ENCODE measurements at places on chromosomes 1 and 21. TPM values are rescaled to one million over a fixed set of nuclear protein-coding genes. Genes with fewer than 3 reads are reported as not detected.

DNA sequence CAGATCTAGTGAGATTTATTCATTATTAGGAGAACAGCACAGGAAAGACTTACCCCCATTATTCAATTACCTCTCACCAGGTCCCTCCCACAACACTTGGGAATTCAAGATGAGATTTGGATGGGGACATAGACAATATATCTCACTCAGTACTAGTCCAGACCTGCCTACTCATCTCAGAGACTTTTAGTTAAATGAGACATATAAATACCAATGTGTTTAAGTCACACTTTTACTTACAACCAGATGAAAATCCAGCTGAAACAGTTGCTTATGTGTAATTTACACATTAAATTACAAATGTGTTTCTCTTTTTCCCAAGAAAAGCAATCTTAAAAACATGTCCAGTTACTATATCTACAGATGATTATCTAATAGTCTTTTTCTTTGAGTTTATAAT is 1145.6 kb downstream of the KCNT2 start:
- DNase-seq = no peak
- no peak overlapping the region for H3K27ac ChIP-seq
- no peaks in the 10 kb centered on the region for H3K4me1 ChIP-seq
- H3K36me3 ChIP-seq = no peaks in the 10 kb centered on the region
- H3K27me3 ChIP-seq = no peaks in the 10 kb centered on the region

- H3K27ac ChIP-seq = no peak overlapping the region
- peaks cover 4% of the 10 kb centered on the region for H3K36me3 ChIP-seq
- no peaks in the 10 kb centered on the region for H3K4me1 ChIP-seq
- DNase-seq = no peak
Measured at GRCh38 chr1:32184650-32185049, 5.2 kb downstream of the TXLNA start.

DNA sequence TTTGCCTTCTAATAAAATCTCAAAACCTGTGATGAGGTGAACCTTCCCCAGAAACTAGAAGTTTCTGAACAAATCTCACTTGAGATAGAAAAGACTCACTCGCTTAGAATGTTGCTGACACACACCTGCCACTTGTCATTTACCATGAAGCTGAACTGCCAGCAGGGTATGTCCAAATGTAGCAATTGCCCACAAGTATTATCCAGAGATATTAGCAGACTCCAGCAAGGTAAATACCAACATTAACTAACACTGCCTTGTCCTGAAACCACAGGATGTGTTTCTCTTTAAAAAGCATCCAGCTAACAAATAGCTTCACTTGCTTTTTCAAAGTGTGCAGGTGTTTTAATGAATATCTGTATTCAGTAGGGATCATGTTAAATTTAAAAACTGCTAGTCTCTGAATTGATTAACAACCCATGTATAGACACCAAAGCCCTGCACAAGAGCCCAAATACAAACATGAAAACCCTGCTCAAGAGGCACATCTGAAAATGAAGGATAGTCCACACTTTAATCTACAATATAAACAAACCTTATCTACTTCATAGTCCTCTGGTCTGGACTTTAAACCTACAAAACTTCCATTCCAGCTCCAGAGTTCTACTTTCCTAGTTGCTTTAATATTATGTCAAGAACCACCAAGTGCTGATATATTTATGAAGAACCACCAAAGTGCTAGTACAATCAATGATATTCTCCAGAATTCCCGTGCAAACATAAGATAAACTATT is 19.3 kb downstream of the KRTAP8-1 start:
- DNase-seq = peak; percentile 31
- no peak overlapping the region for H3K27ac ChIP-seq
- peaks cover 24% of the 10 kb centered on the region for H3K4me1 ChIP-seq
- no peak overlapping the region for H3K4me3 ChIP-seq
- H3K36me3 ChIP-seq = no peaks in the 10 kb centered on the region
- no peaks in the 10 kb centered on the region for H3K27me3 ChIP-seq

GRCh38 chr1:175673371-175674150 is 69.8 kb downstream of the TNR start:
- H3K36me3 ChIP-seq = no peaks in the 10 kb centered on the region
- no peak for DNase-seq
- no peak overlapping the region for H3K27ac ChIP-seq
- peaks cover 3% of the 10 kb centered on the region for H3K27me3 ChIP-seq
- H3K4me3 ChIP-seq = no peak overlapping the region
- no peaks in the 10 kb centered on the region for H3K4me1 ChIP-seq

DNA sequence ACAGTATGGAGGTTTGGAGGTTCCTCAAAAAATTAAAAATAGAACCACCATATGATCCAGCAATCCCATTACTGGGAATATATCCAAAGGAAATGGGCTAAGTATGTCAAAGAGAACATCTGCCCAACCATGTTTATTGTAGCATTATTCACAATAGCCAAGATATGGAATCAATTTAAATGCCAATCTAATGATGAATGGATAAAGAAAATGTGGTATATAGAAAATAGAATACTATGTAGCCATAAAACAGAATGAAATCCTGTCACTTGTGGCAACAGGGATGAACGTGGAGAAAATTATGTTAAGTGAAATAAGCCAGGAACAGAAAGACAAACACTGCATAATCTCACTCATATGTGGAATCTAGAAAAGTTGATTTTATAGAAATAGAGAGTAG is 201.7 kb upstream of the AJAP1 start:
- no peak overlapping the region for H3K4me3 ChIP-seq
- H3K27me3 ChIP-seq = no peaks in the 10 kb centered on the region
- no peak for DNase-seq
- H3K36me3 ChIP-seq = no peaks in the 10 kb centered on the region
- no peaks in the 10 kb centered on the region for H3K4me1 ChIP-seq

- DNase-seq = no peak
- H3K36me3 ChIP-seq = no peaks in the 10 kb centered on the region
- H3K4me3 ChIP-seq = no peak overlapping the region
- no peak overlapping the region for H3K27ac ChIP-seq
Measured at GRCh38 chr1:112563341-112563740, 54.6 kb downstream of the WNT2B start.

Gene RXFP4
- total RNA-seq = not detected
